ENCODE measurements at places on chromosomes 13 and 19.

DNA sequence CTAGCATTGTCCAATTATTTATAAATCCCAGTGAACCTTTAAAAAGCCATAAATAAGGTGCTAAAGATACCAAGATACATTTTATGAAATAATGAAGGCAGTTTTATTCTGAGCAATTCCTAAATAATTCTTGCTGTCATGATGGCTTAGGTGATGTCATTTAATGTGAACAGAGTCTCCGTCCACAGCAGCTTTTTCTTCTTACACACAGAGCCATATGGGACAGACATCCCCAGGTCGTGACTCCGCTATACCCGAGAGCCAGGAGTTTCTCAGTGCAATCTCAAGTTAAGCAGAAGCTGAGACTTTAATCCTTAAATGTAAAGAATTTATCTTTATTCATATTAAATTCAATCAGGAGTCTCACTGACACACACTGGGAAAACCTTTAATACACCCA lies 29.7 kb downstream of the EFNB2 start:
- no peak for DNase-seq

DNA sequence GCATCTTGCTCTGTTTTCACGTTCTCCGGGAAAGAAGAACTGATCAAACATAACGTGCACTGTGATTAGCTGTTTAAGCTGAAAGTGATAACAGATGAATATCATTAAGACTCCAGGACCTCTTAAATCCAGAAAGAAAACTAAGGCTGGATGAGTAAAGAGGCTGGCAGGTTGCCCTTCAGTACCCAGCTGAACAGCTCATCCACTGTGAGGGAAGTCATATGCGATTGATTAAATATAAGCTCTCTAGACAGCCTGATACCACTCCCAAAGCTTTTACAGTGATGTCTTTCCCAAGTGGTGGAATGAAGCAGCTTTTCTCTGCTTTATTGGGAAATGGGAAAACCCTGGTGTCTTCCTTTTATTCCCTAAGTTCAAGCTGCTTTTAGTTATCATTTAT lies 116.9 kb downstream of the EFNB2 start:
- DNase-seq = no peak

GRCh38 chr19:39953915-39954314 lies 17.1 kb upstream of the PSMC4 start:
- DNase-seq = no peak

GRCh38 chr13:109955598-109955997 lies 169.2 kb upstream of the IRS2 start:
- no peak for DNase-seq

Data from RWPE1 (cell line).